T-helper 2 cell treated with Interferon-gamma antibody and Interleukin-4, amounts not matched to agents 100 ng/mL and 5 ng/mL, for 36 hours (primary cell): ENCODE measurements at places on chromosomes 7 and 10. TPM values are rescaled to one million over a fixed set of nuclear protein-coding genes. Genes with fewer than 3 reads are reported as not detected.

The SNX10 gene
- total RNA-seq: 52.9 and 56.2 TPM in 2 replicates

The CDCA7L gene
- total RNA-seq: 61.6 and 63.7 TPM in 2 replicates

The ERVW-1 gene
- total RNA-seq: not detected in 2 replicates

The VPS37D gene
- total RNA-seq: 0.14 TPM in 1 of 2 replicates, not detected in the other

The PRSS37 gene
- not detected in 2 replicates for total RNA-seq

The AGAP6 gene
- 20.7 and 21.5 TPM in 2 replicates for total RNA-seq

The ANK3 gene
- 14.7 and 15.9 TPM in 2 replicates for total RNA-seq

The TBX20 gene
- 0.25 and 0.39 TPM in 2 replicates for total RNA-seq
